ENCODE measurements at places on chromosomes 3 and 15.

DNA sequence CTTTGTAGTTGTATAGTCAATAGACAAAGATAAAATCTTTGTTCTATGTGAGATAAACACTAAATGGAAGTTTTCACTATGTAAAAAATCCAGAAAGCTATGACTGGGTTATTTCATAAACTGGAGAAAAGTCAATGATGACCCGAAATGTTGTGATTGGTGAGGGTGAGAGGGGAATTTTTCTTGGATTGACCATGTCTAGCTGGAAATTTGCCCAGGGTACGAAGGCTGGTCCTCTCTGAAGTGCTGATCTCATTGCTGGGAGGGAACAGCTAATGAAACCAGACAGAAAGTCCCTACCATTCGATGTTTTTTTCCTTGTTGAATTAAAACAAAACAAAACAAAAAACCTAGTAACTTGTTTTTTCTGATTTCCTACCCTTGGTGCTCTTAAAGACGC lies 14.3 kb downstream of the TPRG1 start:
- no peak for DNase-seq

DNA sequence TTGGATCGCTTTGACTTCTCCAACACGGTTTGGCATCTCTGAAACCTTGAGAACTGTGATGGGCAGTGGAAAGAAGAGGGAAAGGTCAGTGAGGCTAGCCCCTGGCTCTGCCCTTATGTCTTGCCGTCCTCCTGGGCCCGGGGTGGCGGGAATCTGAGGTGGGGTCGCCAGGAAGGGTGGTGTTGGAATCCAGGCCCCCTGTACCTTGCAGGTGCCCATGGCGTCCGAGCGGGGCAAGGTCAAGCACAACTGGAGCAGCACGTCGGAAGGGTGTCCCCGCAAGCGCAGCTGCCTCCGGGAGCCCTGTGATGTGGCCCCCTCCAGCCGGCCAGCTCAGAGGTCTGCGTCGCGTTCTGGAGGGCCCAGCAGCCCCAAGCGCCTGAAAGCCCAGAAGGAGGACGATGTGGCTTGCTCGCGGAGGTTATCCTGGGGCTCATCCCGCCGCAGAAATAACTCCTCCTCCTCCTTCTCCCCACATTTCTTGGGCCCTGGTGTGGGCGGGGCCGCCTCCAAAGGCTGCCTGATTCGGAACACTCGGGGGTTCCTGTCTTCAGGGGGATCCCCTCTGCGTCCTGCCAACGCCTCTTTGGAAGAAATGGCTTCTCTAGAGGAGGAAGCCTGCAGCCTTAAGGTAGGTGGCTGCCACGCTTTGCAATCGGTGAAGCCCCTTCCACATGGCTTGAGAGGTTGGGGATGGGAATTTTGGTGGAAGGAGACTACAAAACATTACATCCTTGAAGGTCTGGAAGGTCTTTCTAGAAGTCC lies 907 bp downstream of the TATDN2 start:
- DNase-seq: no peak

GRCh38 chr3:112027826-112028225 lies 6.7 kb upstream of the TMPRSS7 start:
- no peak for DNase-seq

DNA sequence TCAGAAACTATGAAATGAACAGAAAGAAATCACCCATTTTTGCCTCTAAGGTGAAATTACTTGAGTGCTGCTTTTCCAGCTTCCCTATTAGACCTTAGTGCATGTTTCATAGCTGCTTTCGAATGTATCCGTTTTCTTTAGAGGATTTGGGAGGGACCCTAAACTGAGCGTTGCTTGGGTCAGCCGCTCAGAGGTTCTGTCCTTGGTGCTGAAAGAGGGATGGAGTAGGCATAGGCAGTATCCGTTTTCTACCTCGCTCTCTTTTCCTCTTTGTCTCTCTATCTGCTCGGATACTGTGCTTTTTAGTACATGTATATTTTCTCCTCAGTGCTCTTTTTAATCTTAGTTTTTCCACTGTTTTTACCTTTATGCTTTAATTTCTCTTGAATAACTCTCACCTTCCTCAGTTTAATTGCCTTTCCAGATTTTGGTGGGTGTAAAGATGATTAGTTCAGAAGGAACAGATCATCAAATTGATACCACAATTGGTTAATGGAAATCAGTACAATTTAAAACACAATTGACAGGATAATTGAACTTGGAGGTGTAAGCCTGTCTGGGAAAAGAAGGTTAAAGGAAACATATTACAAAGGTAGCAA lies at the start of gene DRD3:
DRD3 (minus strand) TSS at position 283 of the 599 bp plus-strand sequence. CDS start 7,060 bp downstream, outside the sequence.
- DNase-seq: no peak

DNA sequence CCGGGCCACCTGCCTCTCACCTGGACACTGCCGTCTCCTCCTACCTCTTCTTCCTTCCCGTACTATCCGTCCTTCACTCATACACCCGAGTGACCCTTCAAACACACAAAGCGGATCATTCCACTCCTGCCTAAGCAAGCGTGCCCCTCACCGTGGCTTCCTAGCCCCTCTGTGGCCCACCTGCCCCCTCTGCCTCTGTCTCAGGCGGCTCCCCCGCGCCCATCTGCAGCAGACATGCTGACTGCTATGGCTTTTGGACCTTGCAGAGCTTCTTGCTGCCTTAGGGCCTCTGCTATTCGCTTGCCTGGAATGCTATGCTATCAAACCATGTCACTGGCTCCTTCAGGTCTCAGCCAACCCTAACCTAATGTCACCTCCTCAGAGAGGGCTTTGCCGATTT lies 38.1 kb downstream of the SLC28A1 start:
- DNase-seq: no peak

- DNase-seq: no peak
Measured at GRCh38 chr15:96171853-96172296, 158.6 kb upstream of the NR2F2 start.
